ENCODE measurements at places on chromosomes 2 and 18. TPM values are rescaled to one million over a fixed set of nuclear protein-coding genes. Genes with fewer than 3 reads are reported as not detected.

The OSBPL1A gene
- total RNA-seq = 86.7 TPM

DNA sequence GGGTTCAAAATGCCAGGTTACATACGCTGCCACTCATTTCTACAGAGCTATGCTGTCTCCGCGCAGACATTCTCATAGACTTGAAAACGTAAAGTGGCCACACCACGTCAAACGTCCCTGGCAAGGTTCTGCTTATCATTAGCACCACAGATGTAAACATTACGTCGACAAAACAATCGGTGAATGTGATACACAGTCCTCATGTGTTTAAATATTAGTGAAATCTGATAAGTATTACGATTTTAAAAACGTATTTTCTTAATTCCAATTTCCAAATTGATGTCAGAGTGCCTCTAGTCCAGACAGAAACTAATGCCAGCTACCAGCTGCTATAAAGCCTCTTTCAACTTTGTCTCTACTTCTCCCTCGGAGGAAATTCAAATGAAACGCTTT is 1.2 kb downstream of the STK17B start:
- no peak for DNase-seq

The TUBA3D gene
- total RNA-seq = 34.2 TPM

GRCh38 chr2:45674035-45674816 is 22.8 kb downstream of the PRKCE start:
- DNase-seq = no peak

The LRRC30 gene
- not detected for total RNA-seq

GRCh38 chr2:114192362-114192761 is 250.1 kb upstream of the DPP10 start:
- DNase-seq = no peak

The TSHZ1 gene
- total RNA-seq = 14.5 TPM

- no peak for DNase-seq
Observed at GRCh38 chr2:42979870-42980763, 187.7 kb upstream of the HAAO start.

DNA sequence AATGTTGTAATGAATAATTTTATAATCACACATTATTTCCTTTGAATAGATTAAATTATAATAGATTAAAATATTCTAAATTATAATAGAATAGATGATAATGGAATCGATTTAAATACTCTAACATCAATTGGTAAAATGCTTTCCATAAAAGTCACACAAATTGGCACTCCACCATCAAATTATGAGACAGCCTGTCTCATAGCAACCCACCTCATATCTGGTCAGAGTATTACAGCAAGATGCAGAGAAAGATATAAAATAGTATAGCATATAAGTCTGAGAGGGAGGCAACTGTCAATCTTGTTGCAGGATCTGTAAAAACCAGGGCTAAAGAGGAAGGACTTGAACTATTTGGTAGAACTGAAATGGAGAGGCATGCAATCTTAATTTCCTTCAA is 98.4 kb upstream of the NCKAP5 start:
- DNase-seq = no peak

- DNase-seq = no peak
Observed at GRCh38 chr2:211085056-211085680, 528.8 kb downstream of the CPS1 start.

The POTEI gene
- not detected for total RNA-seq
